ENCODE measurements at places on chromosomes 11 and 22.

DNA sequence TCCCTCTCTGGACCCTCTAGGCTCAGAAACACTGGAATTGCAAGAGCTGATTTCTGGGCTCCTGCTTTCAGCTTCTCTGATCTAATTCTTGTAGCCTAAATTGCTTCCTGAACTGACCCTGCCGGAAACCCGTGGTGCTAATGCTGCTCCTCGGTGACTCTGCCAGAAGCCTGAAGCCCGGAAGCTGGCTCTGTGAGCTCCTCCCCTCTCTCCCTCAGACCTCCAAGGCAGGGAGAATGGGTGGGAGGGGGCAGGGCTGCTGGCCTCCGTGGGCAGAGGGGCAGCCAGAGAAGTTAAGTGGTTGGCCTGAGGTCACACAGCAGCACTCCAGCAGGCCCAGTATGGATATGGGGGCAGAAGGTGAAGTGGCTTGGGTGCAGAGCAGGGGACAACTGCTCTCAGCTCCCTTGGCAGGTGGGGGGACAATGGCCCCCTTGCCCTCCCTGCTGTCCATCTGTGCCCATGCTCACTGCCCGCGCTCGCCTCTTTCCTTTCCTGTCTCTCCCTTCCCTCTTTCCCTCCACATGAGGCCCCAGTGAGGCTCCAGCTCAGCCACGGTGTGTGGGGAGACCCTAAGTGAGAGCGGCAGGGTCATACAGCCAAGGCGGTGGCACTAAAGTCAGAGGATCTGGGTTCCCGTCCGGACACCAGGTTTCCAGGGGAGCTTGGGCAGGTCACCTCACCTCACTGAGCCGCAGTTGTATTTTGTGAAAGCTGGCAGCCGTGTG lies 16.2 kb downstream of the CAPN5 start:
- DNase-seq, result no peak

GRCh38 chr11:60970369-60970774 lies 1.1 kb upstream of the CD6 start:
- DNase-seq, result peak; percentile 22

DNA sequence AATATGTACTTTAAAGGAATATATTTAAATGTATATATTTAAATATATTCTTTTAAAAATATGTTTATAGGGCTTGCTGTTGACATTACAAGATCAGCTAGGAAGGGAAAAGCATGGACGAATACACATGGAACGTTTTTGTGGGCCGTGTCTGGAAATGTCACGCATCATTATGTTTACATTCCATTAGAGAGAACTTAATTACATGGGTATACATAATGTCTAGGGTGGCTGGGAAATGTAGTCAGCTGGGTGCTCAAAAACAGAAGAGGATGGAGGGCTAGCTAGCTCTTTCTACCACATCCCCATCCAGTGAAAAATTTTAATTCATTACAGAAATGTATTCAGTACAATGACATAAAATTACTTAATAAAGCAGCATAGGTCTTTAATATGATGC lies 371.2 kb downstream of the DYNC2H1 start:
- no peak for DNase-seq

DNA sequence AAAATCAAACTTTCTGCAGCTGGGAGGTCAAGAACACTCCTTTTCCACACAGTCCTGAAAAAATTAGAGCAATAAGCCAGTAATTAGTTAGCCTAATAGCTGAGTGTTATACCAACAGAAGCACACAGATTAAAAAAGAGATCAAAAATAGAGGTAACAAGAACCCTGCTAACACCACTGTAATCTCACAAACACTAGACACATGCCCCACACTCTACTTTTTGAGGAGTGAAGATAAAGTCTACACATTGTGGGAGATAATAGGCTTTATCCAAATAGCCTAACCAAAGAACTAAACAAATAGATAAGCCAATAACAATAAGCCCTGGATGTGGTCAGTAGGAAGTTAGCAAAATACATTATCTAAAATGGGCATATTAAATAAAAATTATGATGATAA lies 372.7 kb upstream of the ANO5 start:
- DNase-seq, result no peak

DNA sequence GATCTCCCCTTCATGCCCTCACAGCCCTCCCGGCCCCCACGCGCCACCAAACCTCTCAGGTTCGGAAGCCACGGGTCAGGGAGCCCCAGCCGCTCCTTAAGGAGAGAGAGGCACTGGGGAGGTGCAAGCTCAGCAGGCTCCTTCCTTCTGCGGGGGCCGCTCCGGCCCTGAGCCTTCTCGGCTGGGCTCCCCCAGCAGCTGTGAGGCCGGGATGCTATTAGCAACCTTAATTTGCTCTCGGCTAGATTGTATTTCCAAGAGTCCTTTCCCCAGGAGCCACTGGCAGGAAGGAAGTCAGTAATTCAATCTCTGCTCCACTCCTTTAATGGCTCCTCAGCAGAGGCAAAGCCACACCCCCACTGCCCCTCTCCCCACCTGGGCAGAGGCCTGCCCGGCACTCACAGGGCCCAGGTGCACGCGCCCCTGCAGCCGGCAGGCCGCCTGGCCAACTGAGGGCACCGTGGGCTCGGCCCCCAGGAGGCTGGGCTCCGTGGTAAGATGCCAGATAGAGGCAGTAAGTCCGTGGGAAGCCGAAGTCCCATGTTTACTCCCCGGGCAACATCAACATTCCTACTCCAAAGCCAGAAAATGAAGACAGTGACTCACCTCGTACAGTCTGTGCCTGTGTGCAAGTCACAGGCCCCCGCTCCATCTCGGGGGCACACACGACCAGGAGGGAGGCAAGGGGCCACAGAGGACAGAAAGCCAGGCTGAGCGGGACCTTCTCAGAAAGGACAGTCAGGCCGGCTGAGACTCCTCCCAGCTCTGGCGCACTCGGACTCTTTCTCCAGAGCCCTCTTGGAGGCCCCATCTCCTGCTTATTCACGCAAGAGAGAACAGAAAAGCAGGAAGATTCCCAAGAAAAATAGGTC lies 5.2 kb downstream of the IGSF9B start:
- peak; percentile 33 for DNase-seq

- DNase-seq, result peak; percentile 55
These were observed 81.4 kb downstream of the TBC1D22A start for GRCh38 chr22:46843821-46844255.
